MCF 10A (cell line): ENCODE measurements at places on chromosomes 2 and 18.

DNA sequence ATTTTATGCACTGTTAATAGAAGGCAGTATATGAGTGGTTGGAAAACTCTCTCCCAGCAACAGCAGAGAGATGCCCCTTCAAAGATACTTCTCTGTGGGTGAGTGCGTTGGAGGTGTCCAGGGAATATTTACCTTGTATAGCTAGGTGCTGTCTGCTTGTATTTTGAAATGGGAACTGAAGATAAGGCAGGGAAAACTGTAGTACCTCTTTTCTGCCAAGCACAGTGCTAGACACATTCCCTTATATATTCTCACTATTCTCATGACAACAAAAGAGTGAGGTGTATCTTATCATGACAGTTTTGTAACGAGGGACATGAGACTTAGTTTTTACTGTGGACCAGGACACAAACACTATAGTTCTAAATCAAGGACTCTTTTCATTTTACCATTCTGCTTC, 2.1 kb downstream of the TTC39C start:
- no peak for DNase-seq

- no peak for DNase-seq
Observed at GRCh38 chr18:43108882-43109281, 6.6 kb downstream of the RIT2 start.

GRCh38 chr18:3520230-3521085, 70.5 kb downstream of the TGIF1 start:
- no peak for DNase-seq

GRCh38 chr2:159046966-159047365, 78.5 kb downstream of the TANC1 start:
- DNase-seq, result no peak

DNA sequence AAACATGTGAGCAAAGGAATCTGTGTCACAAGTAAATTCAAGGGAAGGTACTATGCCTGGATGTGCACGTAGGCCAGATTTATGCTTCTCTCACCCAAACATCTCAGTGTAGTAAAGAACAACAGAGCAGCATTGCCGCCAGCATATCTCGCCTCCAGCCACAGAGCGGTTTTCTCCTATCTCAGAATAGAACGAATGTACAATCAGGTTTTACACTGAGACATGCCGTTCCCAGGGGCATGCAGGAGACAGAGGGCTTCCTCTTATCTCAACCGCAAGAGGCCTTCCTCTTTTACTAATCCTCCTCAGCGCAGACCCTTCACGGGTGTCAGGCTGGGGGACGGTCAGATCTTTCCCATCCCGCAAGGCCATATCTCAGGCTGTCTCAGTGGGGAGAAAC, 175.3 kb downstream of the RPIA start:
- DNase-seq, result no peak

GRCh38 chr2:84931384-84931821, 25.9 kb downstream of the TMSB10 start:
- DNase-seq, result no peak

- no peak for DNase-seq
Observed at GRCh38 chr18:56953428-56954198, 193.3 kb upstream of the BOD1L2 start.
